A549 treated with AZD2906 at 1 μM for 4 hours (cell line): ENCODE measurements at places on chromosomes 11 and 22. TPM values are rescaled to one million over a fixed set of nuclear protein-coding genes. Genes with fewer than 3 reads are reported as not detected.

Gene TRIM6
- total RNA-seq, result 6.9 to 8.3 TPM (median 7.6 TPM) in 5 replicates

Gene SCT
- not detected in 5 replicates for total RNA-seq

Gene APOL6
- 1.1 to 1.7 TPM (median 1.2 TPM) in 5 replicates for total RNA-seq

Gene MRGPRE
- total RNA-seq, result 0.07 to 0.28 TPM (median 0.08 TPM) in 5 replicates

Gene CHADL
- 0.10 TPM in 1 of 5 replicates, not detected in the others for total RNA-seq

Gene IL17REL
- 0.02 to 0.08 TPM (median 0.04 TPM) in 5 replicates for total RNA-seq

Gene SLC1A2
- 0.07 to 0.28 TPM (median 0.08 TPM) in 5 replicates for total RNA-seq

Gene OR51B5
- not detected in 5 replicates for total RNA-seq

Gene C11orf86
- total RNA-seq, result 42.7 to 73.3 TPM (median 62.7 TPM) in 5 replicates

Gene RFPL2
- 0.08 to 0.20 TPM (median 0.12 TPM) in 5 replicates for total RNA-seq

Gene MS4A7
- not detected in 5 replicates for total RNA-seq

Gene HORMAD2
- not detected in 5 replicates for total RNA-seq
